ENCODE measurements at places on chromosomes 1 and 21. TPM values are rescaled to one million over a fixed set of nuclear protein-coding genes. Genes with fewer than 3 reads are reported as not detected.

- no peak for DNase-seq
These were observed 3.3 kb downstream of the METTL13 start for GRCh38 chr1:171784784-171785183.

- DNase-seq: peak; percentile 70
These were observed 46.4 kb upstream of the CSF1 start for GRCh38 chr1:109864047-109864822.

- no peak for DNase-seq
These were observed 24.4 kb upstream of the COL18A1 start for GRCh38 chr21:45380566-45380965.

DNA sequence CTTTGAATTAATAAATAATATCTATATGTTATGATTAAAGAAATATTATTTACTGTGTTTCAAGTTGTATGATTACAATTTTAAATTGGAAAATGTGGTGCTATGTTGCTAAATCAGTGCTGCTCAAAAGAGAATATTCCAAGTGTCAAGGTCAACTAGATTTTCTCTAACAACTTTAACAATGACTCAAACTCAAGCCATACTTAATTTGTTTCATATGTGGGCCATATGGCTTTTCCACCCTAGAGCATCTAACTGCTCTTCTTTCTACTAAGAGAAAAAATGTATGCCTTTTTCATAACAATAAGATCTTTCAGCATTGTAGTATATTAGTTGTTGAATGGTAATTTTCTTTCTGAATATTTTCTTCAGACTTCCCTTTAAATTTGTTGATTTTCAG, 8.3 kb upstream of the SYT14 start:
- peak; percentile 18 for DNase-seq

- DNase-seq: no peak
These were observed 11.5 kb downstream of the SLC9A1 start for GRCh38 chr1:27143401-27143800.

GRCh38 chr1:184395370-184395769, 8.5 kb downstream of the C1orf21 start:
- no peak for DNase-seq

- peak; percentile 54 for DNase-seq
These were observed 143.5 kb downstream of the C1orf94 start for GRCh38 chr1:34320053-34320669.

DNA sequence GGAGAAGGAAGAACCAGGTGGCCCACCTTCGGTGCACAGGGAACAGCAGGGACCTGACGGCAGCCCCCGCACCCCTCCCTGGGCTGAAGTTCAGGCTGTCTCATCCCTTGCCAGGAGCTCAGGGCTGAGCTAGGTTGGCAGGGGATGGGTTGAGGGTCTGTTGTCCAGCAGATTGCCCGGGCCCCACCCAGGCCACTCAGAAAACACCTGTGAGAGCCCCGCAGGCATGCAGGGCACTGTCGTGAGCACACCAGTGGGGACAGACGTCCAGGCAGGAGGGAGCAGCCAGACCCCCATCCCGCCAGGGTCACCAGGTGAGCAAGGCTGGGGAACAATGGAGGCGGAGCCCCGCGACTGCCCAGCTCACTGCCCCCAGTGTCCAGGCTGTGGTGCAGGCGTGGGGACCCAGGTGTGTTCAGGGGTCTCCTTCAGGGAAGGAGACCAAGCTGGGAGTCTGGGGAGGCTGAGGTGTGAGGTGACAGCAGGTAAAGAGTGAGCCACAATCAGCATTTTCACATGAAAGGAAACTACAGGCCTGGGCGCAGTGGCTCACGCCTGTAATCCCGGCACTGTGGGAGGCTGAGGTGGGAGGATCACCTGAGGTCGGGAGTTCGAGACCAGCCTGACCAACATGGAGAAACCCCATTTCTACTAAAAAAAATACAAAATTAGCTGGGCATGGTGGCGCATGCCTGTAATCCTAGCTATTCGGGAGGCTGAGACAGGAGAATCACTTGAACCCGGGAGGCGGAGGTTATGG, 9.4 kb upstream of the SAMD11 start:
- DNase-seq: no peak

- no peak for DNase-seq
These were observed 11.0 kb upstream of the WNT9A start for GRCh38 chr1:227958617-227959324.

DNA sequence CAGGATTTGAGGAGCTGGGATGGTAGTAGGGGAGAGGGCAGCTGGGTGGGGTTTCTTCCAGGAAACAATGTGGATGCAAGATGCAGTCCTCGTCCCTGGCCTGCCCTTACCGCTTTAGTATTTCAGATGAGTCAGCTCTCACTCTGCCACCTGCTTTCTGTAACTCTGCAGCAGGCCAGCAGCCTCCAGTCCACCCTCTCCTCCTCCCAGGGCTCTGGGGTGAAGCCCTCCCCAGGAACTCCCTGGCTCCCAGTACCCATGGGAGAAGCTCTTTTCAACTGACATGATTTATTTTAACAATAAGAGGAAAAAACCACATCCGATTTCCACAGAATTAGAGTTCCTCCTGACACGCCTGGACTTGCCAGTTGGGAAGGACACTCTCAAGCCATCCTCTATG, 39.0 kb upstream of the IL20 start:
- peak; percentile 28 for DNase-seq

- DNase-seq: no peak
These were observed 146.9 kb downstream of the DAB1 start for GRCh38 chr1:57276918-57277317.

GRCh38 chr1:226568975-226569741, 20.6 kb downstream of the STUM start:
- DNase-seq: no peak

GRCh38 chr1:9073143-9073542, 3.7 kb upstream of the SLC2A5 start:
- no peak for DNase-seq

DNA sequence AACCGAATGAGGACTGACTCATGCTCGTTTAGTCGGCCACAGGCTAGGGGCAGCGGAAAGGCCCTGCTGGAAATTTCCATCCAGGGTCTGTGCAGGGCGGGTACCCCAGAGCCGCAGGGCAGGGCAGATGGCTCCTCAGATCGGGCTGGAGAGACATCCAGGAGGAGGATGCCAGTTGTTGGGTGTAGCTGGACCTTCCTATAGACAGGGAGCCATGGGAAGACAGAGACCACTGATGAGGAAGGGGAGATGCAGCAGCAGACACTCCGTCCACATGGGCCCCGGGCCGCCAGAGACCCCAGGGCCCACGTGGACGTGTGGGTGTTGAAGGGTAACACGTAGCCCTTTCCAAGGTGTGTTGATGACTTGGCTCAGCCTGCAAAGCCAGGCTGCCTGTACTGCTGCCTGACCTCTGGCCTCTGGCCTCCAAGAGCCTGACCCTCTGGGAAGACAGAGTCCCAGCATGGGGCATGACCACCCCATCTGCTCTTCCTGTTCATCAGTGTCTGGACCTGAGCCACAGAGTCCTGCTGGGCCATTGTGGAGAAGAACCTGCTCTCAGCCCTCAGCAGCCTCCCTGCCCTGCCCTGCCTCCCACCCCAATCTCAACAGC, 4.8 kb downstream of the GNG4 start:
- no peak for DNase-seq

GRCh38 chr1:200179126-200179780, 151.7 kb downstream of the NR5A2 start:
- DNase-seq: peak; percentile 78

DNA sequence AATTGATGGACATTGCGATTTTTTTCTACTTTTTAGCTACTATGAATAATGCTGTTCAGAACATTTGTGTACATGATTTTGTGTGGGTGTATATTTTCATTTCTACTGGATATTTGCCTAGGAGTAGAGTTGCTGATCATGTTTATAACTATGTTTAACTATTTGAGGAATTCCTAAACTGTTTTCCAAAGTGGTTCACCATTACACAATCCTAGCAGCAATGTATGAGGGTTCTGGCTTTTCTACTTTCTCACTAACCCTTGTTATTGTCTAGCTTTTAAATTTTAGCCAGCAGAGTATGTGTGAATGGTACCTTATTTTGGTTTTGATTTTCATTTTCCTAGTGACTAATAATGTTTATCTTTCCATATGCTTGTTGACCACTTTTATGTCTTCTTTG, 86.2 kb downstream of the ATG4C start:
- peak; percentile 1 for DNase-seq

GRCh38 chr1:71417421-71417820, 336.6 kb upstream of the ZRANB2 start:
- DNase-seq: no peak

- DNase-seq: no peak
These were observed 1044.9 kb downstream of the BRINP3 start for GRCh38 chr1:189432753-189433152.

GRCh38 chr1:152725261-152725660, 17.3 kb downstream of the LCE4A start:
- peak; percentile 7 for DNase-seq

DNA sequence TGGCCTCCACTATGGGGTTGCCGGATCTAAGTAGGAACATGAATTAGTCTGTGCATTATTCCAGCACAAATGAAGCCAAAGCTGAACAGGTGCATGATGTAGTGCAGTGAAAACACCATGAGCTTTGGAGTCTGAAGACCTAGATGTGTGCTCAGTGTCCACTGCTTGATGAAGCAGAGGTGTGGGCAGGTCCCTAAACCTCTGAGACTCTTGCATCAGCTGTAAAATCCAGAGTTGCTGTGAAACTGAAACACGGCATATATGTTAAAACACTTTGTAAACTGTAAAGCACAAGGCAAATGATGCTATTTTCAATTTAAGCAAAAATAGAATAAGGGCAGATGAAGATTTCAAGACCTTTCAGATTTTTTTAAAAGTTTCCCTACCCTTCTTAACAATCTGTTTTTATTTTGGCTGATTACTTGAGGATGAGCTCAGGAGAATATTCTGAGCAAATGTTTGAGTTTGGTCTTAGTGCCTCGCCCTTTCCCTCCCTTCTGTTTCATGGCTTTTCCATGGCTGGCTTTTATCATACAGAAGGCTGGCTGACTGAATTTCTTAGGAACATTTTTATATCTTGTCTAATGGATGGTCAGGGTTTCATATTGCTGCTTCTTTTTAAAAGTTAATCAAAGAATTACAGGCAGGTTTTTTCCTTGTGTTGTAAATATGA, 221.8 kb downstream of the NTNG1 start:
- no peak for DNase-seq

- DNase-seq: peak; percentile 82
These were observed 71.5 kb downstream of the RPS6KC1 start for GRCh38 chr1:213122514-213122929.

DNA sequence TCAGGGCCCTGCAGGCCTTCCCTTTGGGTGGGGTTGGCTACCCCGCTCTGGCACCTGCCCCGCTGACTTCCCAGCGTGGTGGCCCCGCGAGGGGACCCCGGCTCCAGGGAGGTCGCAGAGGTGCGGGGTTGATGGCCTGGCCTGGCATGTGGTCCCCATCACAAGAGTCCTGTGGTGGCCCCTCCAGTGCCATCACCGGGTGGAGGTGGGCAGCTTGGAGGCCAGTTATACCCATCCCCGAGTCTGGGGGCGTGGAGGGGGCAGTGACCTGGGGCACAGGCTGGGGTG, 26.8 kb downstream of the PRMT2 start:
- no peak for DNase-seq

DNA sequence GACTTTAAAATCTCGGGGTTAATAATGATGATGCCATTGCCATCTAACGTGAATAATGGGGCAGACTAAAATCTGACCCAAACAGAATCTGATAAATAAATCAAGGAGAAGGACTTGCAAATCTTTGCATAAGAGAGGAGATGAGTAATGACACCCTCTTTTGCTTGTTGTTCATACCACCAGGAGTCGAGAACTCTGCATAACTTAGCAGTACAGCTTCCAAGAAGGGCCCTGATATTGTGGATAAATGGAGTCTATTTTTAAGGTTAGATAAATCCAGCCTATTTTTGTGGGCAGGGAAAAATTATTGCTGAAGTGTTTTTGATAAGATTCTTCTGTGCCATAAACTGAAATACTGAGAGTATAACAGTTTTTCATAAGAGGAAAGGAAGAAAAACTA, 17.3 kb downstream of the RYR2 start:
- DNase-seq: no peak

DNA sequence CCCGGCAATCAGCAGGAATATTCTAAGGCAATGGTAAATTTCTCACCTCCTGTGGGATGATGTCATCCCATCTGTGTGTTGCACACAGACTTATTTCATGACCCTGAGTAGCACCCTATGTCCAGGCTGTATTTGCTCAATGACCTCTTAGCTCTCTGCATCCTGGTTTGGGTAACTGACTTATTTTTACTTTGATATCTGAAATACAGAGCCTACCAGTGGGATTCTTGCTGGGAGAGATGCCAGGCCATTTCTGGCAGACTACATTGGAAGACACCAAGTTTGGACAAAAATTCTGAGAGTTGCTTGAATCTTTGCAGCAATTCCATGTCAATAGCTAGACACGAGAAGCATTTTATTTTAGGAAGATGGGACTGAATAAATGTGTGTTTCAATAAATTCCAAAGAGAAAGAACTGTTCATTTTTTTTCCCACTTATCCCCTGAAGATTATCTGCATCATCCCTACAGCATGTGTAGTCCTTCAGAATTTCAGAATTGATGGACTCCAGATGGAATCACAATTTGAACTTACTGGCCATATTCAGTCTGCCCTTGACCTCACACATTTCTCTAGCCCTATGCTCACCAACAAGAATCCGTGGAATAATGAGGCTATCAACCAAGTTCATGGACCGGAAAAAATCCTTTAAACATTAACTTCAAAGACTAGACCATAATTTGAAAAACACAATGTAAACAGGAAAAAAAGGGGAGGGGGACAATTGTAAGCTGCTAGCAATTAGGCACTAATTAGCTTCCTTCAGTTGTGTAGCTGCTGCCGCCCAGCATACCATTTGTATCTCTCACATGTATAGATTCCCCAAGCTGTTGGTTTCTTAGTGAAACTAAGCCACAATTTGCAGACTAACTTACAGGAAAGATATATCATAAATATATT, 226.5 kb downstream of the HMCN1 start:
- peak; percentile 87 for DNase-seq

GRCh38 chr1:172125812-172126430, 284.6 kb downstream of the DNM3 start:
- no peak for DNase-seq

- DNase-seq: peak; percentile 33
These were observed 80.7 kb downstream of the GIPC2 start for GRCh38 chr1:78126506-78126905.

DNA sequence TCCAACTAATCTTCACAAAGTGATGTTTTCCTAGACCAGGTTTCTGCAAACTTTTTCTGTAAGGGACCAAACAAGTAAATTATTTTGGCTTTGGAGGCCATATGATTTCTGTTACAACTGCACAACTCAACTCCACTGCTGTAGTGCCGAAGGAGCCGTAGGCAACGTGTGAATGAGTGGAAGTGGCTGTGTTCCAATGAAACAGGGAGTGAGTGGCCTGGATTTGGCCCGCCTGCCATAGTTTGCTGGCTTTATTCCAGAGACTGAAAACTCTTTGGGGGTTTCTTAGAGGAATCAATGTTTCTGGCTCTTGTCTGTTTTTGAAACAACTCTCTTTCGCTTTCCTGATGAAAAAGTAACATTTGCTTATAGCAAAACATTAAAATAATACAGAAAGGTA, 12.6 kb upstream of the ACTL8 start:
- peak; percentile 78 for DNase-seq

- DNase-seq: no peak
These were observed 42.0 kb upstream of the CCSAP start for GRCh38 chr1:229384822-229385221.

AQP10 gene
- not detected for total RNA-seq

GBP1 gene
- total RNA-seq: 16.7 TPM

IL19 gene
- total RNA-seq: not detected

F5 gene
- total RNA-seq: 0.16 TPM

OR6N1 gene
- total RNA-seq: 0.16 TPM

TNFRSF18 gene
- total RNA-seq: not detected

OR2AK2 gene
- total RNA-seq: not detected

OLIG2 gene
- not detected for total RNA-seq

CCDC17 gene
- total RNA-seq: 4.0 TPM

ANKRD34A gene
- 0.99 TPM for total RNA-seq

BEND5 gene
- total RNA-seq: 0.45 TPM

SLC25A24 gene
- total RNA-seq: 63.8 TPM

All from fibroblast of the aortic adventitia (primary cell).